Stimulated activated CD8-positive, alpha-beta memory T cell treated with anti-CD3 and anti-CD28 coated beads, Interleukin-7, amount 100 ng/mL, for 48 hours (primary cell): ENCODE measurements at places on chromosomes 1 and 21.

DNA sequence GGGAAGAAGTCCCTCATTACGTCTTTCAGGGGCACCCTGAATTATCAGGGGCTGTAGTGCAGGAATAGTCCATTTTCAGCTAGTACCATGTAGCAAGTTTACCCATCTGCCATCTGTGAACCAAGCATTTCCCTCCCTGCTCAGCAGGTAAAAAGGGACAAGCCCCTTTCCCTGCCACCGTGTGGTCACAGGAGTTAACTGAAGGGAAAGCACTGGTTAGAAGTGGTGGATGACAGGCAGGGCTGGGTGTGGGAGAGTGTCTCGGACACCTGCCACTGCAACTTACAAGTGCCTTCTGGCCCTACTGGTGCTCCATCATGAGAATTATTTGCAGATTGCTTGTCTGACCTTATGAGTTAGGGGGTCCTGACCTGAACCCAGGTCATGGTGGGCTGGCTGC is 32.0 kb upstream of the IGSF5 start:
- no peak for DNase-seq

DNA sequence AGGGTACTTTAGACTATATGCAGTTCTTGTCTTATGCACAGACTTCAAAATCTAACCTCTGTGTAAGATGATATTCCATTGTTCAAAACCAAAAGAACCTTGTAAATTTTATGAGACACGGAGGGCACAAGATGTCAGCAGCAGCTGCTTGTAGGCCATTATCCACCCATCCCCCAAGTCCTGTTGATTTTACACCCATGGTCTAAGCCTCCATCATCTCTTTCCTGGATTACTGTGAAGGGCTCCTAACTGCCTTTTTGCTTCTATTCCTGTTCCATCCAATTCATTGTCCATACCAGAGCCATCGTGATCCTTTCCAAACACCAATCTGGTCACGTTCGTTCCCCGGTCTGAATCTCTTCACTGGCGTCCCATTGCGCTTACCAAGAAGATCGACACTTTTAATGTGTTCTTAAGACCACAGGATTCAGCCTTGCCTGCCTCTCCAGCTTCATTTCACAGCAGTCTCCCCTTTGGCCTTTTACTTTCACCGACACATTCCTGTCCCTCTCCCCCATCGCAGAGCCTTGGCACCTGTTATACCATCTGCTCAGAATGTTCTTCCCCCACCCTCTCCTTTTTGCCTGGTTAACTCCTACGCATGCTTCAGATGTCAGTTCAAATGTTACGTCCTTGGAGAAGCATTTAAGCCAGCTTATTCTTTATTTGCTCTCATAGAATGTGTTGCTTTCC is 107.3 kb upstream of the POU3F1 start:
- no peak for DNase-seq

- DNase-seq = no peak
Measured at GRCh38 chr1:32377541-32378220, 15.3 kb downstream of the TSSK3 start.

- DNase-seq = peak; percentile 1
Measured at GRCh38 chr1:98870959-98871903, 133.4 kb downstream of the PLPPR5 start.

GRCh38 chr1:81183553-81183952 is 617.2 kb upstream of the ADGRL2 start:
- no peak for DNase-seq

DNA sequence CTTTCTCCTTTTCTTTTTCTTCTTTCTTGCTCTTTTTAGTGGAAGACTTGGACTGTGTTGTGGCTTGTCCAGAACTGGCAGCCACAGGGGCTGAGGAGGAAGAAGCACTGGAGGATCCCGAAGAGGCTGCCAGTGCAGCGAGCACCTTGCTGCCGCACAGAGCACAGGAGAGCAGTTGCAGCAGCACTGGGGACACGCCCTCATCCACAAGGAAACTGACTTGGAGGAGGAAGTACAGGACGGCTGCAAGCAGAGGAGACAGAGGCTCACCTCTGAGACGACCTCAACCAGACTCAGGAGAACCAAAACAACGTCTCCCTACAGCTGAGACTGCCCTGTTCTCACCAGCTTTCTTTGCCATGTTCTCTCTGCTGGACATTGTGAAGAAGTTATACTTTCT is 88.9 kb downstream of the UBR4 start:
- DNase-seq = no peak

GRCh38 chr1:112686835-112687234 is 12.4 kb downstream of the MOV10 start:
- no peak for DNase-seq

DNA sequence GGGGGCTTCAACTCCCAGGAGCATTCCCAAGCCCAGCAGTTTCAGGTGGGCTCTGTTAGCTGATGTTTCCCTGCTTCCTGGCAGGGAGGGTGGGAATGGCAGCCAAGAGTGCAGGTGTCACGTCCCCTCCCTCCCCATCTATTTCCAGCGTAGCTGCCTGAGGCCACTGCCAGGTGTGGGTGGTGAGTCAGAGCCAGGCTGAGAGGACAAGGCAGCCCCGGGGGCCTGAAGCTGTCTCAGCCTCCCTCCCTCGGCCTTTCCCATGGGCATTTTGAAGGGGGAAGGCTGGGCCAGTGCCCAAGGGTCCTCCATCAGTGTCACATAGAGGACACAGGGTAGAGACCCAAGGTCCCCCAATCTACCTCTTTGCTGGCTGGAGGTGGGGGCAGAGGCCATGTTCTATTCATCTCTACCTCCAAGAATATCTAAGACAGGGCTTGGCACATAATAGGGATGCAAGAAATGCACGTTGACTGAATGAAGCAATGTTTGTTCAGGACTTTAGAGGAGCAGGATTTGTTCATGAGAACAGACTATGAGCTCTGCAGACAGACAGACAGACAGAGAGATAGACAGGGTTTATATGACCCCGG is 34.4 kb upstream of the ID3 start:
- DNase-seq = no peak

DNA sequence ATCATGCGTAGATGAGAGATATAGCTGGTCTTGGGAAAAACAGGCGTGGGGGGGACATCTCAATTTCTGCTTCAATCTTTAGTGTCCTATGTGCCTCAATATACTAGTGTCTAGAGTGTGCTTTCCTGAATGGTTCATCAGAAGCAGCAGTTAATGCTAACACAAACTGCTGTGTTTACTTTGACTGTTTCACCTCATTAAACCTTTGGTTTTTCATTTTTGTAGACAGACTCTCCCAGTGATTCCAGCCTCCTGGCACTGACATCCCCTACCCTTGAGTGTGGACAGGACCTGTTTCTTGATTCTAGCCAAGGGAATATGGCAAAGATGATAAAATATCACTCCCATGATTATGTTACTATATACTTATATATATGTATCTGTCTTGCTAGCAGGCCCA is 37.6 kb downstream of the ZYG11A start:
- no peak for DNase-seq

GRCh38 chr1:44733784-44734183 is 2.8 kb upstream of the RNU5D-1 start:
- DNase-seq = no peak

- DNase-seq = no peak
Measured at GRCh38 chr1:179303200-179303785, 9.7 kb downstream of the SOAT1 start.

DNA sequence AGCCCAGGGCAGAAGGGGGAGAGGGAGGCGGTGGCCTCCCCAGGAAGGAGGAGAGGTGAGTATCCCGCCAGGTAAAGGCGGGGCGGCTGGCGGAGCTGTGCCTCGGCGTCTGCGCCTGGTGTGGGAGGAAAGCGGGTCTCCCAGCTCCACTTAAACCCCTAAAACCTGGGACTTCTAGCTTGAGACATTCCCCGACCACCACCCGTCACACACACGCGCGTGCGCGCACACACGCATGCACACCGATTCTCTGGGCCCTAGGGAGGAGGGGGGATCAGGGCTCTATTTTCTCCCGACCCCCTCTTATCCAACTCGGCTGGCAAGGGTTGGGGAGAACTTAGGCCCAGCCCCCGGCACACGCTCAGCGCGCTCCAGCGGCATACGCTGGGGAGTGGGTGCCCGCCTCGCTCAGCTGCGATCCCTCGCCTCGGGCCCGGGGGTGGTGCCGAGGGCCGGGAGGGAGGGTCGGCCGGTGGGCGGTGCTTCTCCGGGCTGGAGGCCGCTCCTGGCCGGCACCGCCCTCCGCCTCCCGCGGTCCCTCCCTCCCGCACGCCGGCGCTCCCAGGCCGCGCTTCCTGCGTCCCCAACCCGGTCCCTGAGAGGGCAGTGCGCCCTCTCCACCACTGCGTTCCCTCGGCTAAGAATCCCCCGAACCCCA is at the start of gene TMEM51:
Gene TMEM51 (plus strand): TSS at position 564 of the 658 bp plus-strand sequence. CDS start 61,341 bp downstream, outside the sequence.
- DNase-seq = no peak

DNA sequence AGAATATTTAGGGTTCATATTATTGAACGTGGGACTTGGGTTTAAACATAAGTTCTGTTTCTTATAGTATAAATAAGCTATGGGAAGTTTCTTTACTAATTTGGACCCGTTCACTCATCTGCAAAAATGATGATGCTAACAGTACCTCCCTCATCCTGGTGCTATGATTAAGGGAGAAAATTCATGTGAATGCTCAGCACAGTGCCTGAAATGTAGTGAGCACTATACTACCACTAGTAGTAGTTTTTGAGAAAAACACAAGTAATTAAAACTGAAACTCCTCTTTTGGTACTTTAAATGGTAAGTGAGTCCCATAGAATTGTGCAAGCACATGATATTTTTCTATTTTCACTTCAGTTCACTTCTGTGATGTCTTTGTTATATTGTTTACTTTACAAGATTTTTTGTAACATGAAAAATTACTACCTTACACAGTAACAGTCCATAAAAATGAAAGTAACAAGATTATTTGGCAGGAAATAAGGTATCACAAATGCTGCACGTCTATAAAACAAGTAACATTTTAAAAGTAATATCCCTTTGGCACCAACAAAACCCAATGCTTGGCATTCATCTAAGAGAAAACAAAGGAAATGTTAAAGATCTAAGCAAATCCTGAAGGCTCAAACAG is 11.3 kb upstream of the PTPRC start:
- no peak for DNase-seq

- DNase-seq = peak; percentile 57
Measured at GRCh38 chr1:111214884-111215283, 12.6 kb upstream of the CHI3L2 start.

DNA sequence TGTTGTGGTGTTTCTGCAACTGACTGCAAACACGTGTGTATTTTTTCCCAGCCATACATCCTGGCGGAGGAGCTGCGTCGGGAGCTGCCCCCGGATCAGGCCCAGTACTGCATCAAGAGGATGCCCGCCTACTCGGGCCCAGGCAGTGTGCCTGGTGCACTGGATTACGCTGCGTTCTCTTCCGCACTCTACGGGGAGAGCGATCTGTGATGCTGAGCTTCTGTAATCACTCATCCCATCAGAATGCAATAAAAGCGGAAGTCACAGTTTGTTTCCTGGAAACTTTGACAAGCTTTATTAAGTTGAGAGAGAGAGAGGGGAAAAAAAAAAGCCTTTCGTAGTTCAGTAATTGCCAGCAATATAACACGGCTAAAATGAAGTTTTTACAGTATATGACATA is 32.7 kb upstream of the MTR start:
- no peak for DNase-seq

- DNase-seq = no peak
Measured at GRCh38 chr1:1144122-1144842, 28.4 kb upstream of the C1orf159 start.

- DNase-seq = no peak
Measured at GRCh38 chr1:170675865-170676264, 11.9 kb downstream of the PRRX1 start.

DNA sequence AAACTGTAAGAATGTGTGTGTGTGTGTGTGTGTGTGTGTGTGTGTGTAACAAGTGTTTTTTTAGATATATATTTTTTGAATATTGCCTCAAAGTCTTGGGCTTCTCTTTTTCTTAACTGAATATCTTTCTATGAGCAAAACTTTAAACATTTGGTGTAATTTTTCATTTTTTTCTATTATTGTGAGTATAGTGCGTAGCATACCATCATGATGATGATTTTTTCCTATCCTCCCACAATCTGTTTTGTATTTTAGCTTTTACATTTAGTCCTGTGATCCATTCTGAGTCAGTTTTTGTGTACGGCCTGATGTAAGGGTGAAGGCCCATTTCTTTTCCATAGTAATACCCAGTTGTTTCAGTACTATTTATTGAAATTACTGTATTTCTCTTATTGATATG is 680.6 kb downstream of the TTLL7 start:
- DNase-seq = no peak

DNA sequence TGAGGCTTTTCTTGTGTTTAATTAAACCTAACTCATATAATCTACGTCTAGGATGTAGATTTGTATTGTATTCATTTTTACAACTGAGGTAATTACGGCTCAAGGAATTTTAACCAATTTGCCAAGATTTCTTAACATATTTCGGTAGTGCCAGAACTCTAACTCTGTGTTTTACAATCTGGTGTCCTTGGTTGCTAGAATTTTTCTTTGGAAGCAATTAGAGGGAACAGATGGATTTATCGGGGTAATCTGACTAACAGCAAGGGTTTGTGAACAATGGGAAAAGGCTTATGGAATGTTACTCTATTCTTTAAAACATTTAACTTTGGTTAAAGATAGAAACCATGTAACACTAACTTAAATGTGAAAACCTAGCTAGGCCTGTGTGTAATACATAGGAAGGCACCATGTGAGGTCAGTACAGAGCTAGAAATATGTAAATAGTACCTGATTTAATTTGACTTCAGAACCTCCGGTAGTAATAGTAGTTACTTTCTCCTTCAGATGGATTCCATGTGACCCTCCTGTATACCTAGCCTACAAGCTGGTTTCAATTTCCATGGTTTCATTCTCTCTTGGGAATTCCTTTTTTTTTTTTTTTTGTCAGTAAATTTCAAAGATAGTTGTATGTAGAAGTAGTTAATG is 1.2 kb downstream of the MTF2 start:
- DNase-seq = no peak

DNA sequence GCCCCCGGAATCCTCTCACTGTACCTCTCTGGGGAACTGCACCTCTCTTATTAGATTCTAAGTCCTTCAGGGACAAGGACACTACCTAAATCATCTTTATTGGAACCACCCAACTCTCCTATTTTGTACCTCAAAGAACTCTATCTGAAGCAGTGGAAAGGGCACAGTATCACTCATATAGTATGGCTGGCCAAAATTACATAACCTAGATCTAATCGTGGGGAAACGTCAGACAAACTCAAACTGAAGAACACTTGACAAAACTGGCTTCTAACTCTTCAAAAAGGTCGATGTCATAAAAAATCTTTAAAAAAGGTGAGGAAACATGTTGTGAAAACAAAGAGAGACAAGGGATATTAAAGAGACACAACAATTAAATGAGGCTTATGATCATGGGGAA is 210.0 kb downstream of the SLC45A1 start:
- DNase-seq = no peak

DNA sequence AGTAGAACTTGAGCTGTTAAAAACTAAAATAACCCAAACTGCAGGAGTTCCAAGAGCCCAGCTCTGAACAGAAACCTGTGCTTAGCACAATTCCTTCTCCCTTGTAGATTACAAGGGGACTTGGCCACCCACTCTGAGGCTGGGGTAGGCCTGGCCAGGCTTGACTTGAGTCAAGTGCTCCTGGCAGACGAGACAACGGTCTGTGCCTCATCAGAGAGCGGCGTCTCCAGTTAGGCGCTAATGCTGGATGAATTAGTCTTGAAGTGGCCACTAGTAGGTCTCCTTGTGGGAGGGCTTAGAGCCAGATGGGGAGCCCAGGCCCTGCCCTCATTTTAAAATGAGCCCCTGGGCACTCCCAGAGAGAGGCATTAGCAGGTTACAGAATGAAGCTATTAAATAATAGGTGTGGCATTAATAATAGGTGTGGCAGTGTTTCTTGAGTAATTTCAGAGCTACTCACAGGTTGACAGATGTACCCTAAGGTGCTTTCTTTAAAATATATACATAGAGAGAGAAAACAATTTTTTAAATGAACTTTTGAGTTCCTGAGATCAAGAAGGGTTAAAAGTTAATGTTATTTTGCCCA is 1.1 kb downstream of the EEIG2 start:
- DNase-seq = peak; percentile 25
